NCI-H1930 (cell line): ENCODE measurements at places on chromosomes 1 and 21.
A peak's percentile ranks its signal among the peaks of the same experiment; 100 is the strongest.

- no peak for DNase-seq
These were observed 34.9 kb downstream of the AADACL4 start for GRCh38 chr1:12678820-12679219.

DNA sequence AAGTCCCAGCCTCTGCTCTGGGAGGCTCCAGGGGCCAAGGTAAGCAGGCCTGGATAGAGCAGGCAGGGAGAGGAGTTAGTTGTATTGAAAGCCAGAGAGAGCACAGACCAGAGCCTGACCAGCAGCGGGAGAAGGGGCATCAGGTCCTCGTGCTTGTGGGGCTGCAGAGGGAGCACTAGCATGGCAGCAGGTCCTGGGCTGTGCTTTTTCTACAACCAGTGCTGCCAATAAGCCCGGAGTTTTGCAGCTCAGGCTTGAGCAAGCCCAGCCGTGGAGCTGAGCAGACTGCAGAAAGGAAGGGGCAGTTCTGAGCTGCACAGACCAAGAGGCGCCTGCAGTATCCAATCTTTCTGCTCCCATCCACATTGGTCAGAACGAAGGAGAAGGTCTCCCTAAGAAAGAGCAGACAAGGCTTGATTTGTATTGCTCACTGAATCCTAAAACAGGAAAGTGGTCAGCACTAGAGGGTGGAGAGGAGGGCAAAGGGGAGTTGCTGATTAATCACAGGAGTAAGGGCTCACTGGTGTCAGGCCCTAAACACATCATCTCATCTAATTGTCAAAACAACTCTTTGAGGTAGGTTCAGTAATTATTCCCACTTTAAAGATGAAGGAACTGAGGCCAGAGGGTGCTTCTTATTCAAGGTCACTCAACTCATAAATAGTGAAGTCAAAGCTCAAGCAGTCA lies 2.7 kb downstream of the DENND2D start:
- DNase-seq, result no peak

DNA sequence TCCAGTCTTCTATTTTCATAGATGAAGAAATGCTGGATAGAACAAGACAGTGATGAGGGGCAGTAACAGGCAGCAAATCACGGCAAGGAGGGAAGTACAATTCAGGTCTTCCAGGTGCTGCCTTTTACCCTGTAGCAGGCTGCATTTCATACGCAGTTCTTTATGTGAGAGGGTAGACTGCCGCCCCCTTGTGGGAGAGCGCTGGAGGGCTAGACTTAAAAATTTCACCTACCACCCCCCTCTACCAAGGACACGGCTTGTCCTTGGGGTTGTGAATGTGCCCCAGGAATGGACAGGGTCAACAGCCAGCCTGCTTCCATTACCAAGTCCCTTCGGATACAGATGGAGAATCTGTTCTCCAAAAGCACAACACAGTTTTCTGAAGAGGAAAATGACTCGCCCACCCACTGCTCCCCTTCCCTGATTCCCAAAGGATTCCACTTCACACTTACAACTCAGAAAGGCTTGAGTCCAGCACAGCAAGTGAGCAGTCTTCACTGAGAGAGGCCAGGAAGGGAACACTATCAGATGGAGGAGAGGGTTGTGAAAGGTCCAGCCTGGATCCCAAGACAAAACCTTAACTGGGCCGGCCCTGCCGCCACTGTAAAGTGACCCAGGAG lies 7.4 kb downstream of the WDR77 start:
- DNase-seq, result no peak

- peak; percentile 37 for DNase-seq
These were observed 3.9 kb upstream of the NUAK2 start for GRCh38 chr1:205325334-205325884.

GRCh38 chr1:64472040-64472376 lies 2.1 kb downstream of the CACHD1 start:
- DNase-seq, result no peak

GRCh38 chr1:107949467-107950253 lies 15.3 kb downstream of the VAV3 start:
- no peak for DNase-seq

GRCh38 chr21:27450216-27450615 lies 483.3 kb upstream of the ADAMTS5 start:
- no peak for DNase-seq

DNA sequence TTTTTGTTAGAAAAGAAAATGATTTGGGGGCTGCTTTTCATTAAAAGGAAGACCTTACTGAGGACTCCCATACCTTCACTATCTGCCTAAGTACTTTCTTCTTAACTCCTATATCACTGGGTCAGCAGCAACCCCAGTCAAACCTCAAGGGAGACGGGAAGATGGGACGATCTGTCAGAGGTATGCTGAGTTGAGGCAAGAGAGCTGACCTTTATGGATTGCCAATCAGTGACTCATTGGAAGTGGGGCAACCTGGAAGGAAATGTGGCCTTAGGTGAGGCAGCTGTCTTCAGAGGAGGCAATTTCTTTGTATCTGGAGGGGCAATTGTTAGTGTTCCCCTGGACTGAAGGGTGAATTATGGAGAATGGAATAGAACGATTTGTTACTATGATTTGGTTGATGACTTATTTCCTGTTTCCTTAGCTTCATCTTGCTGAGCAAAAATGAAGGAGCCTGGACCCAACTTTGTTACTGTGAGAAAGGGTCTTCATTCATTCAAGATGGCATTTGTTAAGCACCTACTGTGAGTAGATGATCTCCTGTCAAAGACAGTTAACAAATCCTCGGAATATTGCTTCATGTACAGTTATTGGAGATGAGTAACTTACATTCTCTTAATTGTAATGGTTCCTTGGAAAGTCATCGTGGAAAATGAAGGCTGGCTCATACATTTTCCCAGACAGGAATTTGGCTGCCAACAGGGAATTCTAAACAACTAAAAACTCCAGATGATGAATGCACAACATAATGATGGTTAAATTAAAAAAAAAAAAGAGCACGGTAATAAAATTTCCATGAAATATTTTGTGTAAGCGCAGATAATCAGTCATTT lies 134.7 kb upstream of the KCNJ15 start:
- no peak for DNase-seq

GRCh38 chr1:181014477-181015250 lies 8.0 kb downstream of the STX6 start:
- DNase-seq, result no peak

- no peak for DNase-seq
These were observed 65.3 kb upstream of the MAN1A2 start for GRCh38 chr1:117301901-117302300.

- DNase-seq, result no peak
These were observed 18.9 kb downstream of the HSF2BP start for GRCh38 chr21:43640400-43640799.

DNA sequence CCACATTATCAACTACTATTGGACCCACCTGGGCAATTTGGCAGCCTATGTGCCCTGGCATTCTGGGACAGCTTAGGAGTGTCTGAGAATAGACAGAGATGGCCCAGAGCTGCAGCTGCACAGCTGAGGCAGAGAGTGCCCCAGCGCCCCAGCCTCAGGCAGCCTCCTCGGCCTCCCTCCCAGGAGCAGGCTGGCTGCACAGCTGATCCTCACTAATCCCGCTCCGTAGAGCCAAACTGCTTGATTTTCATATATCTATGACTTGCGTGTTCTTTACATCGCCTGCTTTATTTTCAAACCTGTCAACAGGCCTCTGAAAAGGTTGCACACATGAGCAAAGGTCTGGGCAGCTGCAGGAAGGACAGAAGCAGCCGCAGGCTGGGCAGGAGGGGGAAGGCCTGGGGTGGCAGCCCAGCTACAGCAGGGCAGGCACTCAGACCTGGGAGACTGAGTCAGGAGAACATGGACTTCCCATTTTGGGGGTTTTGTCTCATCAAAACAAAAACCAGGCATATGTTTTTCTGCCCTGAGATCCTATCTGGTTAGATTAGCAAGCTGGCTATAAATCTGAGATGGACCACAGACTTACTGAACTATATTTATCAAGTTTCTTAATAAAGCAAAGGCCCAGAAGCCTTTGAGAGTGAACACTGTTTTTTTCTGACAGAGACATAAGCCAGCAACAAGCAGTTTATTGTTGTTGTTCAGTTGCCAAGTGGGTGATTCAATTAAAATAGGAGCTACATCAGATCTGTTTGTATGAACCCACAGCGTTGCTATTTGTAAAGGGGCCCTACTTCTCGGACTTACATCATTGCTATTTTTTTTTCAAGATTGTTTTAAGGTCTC lies 301.8 kb upstream of the DUSP10 start:
- no peak for DNase-seq

GRCh38 chr1:24427545-24427862 lies 11.9 kb downstream of the NIPAL3 start:
- no peak for DNase-seq

DNA sequence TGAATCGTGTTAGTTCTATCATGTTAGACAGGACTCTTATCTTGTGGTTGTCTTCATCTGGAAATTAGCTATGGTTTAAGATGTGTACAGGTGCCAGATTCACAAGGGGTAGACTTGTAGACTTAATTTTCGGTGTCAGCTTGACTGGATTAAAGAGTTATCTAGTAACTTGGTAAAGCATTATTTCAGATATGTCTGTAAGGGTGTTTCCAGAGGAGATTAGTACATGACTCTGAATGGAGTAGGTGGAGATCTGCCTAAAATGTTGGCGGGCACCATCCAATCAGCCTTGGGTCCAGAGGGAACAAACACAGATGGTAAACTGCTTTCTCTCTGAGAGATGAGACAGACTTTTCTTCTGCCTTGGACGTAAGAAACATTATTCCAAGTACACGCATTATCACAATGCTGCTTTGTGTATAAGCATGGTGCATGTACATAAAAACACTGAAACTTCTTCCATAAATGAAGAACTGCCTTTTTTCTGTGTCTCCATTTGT lies 434.6 kb downstream of the SMYD3 start:
- no peak for DNase-seq

GRCh38 chr1:93775224-93775623 lies 93.6 kb upstream of the BCAR3 start:
- no peak for DNase-seq

DNA sequence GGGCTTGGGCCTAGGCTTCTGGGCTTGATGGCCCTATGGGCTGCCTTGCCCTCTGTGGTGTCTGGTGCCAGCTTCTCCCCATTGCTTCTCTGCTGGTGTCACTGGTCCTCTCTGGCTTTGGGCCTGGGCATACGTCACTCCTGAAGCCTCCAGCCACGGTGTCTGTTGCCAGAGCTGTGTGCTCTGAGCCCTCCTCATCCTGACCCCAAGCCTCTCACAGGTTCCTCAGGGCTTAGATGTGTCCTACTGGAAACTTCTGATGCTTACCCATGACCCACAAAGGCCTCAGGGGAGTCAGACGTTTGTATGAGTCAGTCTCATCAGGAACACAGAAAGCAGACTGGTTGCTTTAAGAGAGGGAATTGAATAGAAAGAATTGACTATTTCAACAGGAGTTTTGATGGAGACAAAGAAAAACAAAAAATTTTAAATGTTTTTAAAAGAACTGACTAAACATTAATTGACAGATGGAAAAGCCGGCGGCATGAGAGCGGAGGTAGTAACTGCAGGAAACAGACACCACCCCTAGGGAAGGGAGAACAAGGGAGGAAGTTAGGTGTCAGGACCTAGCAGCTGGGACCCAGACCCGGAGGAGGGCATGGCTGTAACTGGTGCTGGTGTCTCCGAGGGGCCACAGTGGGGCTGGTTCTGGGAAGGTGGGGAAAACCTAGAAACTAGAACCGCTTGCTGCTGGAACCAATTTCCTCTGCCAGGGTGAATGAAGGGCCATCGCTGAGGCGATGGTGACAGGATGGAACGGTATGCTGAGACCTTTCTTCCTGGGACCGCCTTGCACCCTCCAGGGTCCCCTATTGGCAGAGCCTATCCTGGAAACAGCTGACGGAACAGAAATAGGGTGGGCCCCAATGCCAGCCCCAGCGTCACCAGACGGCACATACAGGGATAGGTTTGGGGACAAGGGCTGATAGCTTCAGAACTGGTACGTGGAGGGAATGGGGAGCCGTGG lies 40.0 kb upstream of the CITED4 start:
- DNase-seq, result no peak

DNA sequence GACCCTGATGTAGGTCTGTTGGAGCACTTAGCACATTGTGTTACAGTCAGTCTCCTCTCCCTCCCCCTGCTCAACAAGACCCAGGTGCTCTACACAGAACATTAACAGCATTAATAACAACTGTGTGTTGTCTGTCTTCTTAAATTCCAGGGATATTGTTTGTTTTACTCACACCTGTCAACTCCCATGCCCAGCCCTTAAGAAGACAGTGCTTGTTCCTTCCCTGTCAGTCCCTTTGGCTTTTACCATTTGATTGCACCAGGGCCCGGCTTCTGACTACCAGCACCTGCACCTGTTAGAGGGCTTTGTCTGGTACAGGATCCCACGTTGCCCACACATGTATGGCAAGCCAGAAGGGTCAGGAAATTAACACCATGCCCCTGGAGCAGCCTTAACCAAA lies 11.7 kb downstream of the RIMKLA start:
- DNase-seq, result no peak

- peak; percentile 90 for DNase-seq
These were observed at the start of gene PCAT6 for GRCh38 chr1:202810615-202811295. Gene PCAT6, plus strand, starts transcription at chr1:202810954.

GRCh38 chr1:58608945-58609344 lies 31.9 kb upstream of the TACSTD2 start:
- DNase-seq, result no peak

- no peak for DNase-seq
These were observed 4.9 kb downstream of the CACHD1 start for GRCh38 chr1:64474665-64475439.

DNA sequence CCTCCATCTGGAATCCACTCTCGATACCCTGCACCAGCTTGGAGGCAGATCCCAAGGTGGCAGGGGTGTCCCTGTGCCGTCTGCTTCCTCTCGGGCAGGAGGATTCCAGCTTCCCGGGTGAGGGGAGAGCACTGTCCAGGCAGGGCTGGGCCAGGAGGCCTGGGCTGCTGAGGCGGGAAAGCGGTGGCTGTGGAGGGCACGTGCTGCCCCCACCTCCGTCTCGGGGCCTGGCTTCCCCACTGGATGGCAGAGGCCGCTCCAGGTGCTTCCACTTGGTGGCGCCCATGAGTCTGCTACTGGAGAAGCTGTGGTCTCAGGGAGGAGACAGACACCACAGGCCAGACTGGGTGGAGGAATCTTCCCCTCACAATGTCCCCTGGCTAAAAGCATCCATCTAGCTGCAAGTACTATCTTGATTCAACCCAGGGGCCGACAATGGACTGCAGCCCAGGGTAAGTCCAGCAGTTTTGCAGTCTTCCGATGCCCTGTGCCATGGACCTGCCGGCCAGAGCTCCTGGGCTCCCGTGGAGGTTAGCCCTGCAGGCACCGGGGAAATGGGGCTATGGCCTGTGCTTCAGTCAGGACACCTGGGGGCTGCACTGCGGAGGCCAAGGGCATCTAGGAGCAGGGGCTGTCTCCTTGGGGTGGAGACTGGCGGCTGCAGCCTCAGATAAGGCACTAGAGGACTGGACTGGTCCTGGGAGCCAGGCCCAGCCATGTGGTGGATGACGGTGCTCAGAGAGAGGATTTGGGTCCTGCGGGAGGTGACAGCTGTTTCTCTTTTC lies 41.3 kb upstream of the EIF4G3 start:
- DNase-seq, result no peak

GRCh38 chr1:62621907-62622306 lies 24.6 kb downstream of the ANGPTL3 start:
- DNase-seq, result no peak

DNA sequence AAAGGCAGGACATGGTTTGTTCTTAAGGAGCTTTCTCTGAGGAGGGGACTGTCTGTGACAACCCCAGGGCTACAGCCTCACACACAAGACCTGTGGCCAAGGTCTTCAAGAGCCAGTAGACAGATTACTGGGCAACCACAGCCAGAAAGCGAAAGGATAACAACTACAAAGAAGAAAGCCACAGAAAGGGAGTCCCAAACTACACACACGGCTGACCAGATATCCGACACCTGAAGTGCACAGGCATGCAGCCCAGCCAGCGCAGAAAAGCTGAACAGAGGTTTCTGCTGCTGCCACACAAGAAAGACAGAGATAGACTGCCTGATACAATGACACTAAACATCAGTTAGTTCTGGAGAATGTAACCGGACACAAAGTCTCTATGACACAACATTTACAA lies 21.4 kb upstream of the NADK start:
- DNase-seq, result no peak
